Stomach (tissue), 19 donors: ENCODE measurements at places on chromosomes 3 and 15. TPM values are rescaled to one million over a fixed set of nuclear protein-coding genes. Genes with fewer than 3 reads are reported as not detected.

- DNase-seq, result no peak
Observed at GRCh38 chr15:32099956-32100684, 69.8 kb downstream of the CHRNA7 start.

Gene LYSMD2
- polyA plus RNA-seq, result 10.7 TPM

DNA sequence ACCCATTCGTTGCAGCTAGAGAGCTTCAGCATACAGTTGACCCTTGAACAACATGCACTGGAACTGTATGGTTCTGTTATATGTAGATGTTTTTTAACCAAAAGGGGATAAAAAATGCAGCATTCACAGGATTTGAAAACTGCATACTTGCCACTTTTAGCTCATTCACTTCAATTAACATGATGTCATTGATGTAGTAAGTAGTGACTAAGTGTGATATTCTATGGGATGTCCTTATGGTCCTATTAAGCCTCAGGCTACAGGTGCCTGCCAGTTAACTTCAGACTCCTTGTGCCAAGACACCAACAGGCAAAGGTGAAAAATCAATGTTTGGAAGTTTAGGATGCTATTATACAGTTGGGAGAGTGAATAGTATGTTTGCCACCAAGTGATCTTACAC lies 553.6 kb upstream of the NECTIN3 start:
- no peak for DNase-seq

Gene ACSBG1
- polyA plus RNA-seq, result 0.30 TPM

GRCh38 chr3:23035927-23036640 lies 167.0 kb upstream of the UBE2E2 start:
- peak; percentile 57 for DNase-seq

GRCh38 chr15:51878446-51879386 lies 49.3 kb downstream of the TMOD3 start:
- DNase-seq, result peak; percentile 85

GRCh38 chr3:102301155-102301880 lies 133.5 kb upstream of the ZPLD1 start:
- DNase-seq, result no peak

- DNase-seq, result peak; percentile 81
Observed at GRCh38 chr3:152524198-152525140, 255.7 kb downstream of the MBNL1 start.

GRCh38 chr15:62770752-62771151 lies 271.8 kb upstream of the TPM1 start:
- no peak for DNase-seq

DNA sequence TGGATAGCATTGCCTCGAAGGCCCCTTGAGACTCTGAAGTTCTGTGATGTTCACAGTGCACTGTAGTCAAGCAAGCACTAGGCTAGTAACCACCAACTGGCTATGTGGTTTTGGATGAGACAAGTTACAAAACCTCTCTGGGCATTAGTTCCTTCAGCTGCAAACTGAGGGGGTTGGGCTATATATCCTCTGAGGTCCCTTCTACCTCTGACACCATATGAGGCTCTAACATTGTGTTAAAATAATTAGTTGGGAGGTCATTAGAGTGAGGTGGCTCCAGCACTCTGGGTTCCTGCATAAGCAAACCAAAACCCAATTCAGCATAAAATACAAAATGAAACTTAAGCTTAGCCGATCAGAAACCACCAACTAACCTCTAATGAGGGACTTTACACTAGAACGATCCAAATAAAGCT lies 209.5 kb upstream of the LRRN1 start:
- no peak for DNase-seq

DNA sequence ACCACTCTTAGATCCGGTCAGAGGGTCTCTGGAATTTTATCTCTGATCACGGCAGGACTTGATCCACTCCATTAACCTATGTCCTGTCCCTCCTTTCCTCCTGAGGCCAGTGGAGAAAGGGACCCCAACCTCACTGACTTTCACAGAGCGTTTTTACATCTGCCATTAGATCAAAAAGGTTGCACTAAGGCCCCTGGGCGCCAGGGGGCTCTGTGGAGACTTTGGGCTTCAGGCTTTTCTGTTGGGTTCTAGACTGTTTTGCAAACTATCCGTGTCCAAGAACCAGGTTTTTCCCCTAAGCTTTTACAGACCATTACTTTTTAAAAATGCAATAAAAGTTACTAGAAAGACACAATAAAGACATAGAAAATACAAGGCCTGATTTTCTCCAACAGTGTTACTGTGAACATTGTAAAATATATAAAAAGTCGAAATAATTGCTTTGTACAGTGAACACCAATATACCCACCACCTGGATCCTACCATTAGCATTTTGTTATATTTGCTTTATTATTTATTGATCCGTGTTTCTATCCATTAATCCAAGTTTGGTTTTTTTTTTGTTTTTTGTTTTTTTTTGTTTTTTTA lies 159.7 kb downstream of the POLR2M start:
- peak; percentile 74 for DNase-seq

Gene COLQ
- polyA plus RNA-seq, result 1.9 TPM

- peak; percentile 90 for DNase-seq
Observed at GRCh38 chr15:40290918-40291574, 8.2 kb upstream of the ANKRD63 start.

- DNase-seq, result peak; percentile 57
Observed at GRCh38 chr15:74873756-74874424, 725 bp upstream of the SCAMP2 start.
